ENCODE measurements at places on chromosomes 2 and 18.

DNA sequence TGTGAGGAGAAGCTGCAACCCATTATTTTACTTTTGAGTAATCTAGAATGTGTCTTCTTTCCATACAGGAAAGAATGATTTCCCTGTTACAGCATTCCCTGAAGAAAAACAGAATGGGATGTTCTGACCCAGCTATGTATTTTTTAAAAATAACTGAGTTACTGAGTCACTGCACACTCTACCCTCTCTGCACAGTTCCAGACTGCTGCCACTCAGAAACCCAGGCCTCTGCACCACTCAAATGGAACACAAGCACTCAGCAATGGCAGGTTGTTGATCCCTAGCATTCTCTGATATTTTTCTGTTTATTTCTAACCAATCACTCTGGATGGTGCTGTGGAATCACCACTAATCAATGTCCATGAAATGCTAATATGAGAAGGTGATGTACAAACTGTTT is 1300.0 kb upstream of the FAM98A start:
- DNase-seq = no peak

GRCh38 chr2:60552851-60553494 is 481 bp downstream of the BCL11A start:
- DNase-seq = no peak

DNA sequence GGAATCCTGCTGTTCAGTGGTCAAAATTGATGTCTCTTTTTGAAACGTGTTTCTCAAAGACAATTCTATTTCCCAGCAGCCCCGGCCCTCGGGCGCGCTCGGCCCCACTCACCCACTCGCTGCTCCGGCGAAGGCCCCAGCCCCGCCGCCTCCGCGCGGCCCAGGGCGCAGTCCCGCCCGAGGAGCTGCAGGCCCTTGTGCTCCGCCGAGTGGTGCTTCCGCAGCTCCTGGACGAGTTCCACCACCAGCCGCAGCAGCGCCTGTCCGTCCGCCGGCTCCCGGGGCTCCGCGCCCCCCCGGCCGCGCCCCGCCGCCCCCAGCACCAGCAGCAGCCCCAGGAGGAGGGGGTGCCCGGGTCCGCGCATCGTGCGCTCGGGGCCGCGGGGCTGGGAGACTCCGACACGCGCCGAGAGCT is 413 bp downstream of the ALKAL2 start:
- no peak for DNase-seq

- DNase-seq = no peak
Measured at GRCh38 chr2:159187106-159187505, 99.4 kb downstream of the WDSUB1 start.

DNA sequence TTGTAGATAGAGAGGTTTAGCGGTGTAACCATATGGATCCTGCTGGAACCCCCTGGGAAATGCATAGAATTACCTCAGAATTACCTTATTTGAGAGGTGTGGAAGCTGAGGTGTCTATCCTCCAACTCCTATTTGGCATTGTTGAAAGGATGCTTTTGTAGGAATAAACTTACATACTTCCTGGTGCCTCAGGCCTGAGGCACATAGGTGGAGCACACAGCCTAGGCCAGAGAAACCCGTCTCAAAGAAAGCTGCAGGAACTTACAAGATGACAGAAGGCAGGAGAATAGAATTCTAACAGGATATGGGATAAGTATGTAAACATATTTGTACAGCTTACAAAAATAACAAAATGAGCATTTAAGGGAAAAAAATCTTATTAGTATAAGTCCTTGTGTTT is 1507.2 kb upstream of the ZEB2 start:
- DNase-seq = no peak

GRCh38 chr18:78436110-78436509 is 543.5 kb upstream of the SALL3 start:
- no peak for DNase-seq

- DNase-seq = no peak
Measured at GRCh38 chr2:50196775-50197480, 835.0 kb downstream of the NRXN1 start.

DNA sequence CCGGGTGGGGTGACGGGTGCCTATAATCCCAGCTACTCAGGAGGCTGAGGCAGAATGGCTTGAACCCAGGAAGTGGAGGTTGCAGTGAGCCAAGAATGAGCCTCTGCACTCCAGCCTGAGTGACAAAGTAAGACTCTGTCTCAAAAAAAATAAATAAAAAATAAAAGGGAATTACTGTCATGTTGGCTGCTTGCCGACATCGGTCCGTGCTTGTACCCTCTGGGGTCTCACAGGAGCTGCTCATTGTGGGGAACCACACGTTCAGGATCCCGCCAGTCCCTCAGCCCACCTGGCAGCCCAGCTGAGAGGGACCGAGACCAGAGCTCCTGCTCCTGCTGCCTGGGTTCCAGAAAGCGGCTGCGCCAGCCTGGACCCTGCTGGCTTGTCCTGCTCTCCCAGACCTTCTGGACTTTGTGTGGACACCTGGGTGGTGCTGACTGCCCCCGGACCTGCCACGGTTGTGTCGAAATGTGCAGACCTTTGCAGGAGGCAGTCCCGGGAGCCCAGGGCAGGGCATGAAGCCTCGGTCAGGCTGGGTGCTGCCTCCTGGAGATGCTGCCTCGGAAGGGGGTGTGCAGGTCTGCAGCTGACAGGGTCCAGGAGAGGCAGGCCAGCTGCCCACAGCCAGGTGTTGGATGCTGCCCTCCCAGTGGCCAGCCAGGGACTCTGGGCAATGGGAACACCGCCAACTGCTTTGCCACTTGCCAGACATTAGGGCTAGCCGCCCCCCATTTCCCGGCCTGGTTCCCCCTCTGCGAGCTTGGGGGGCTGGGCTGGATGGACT is 16.4 kb downstream of the KLF11 start:
- DNase-seq = no peak

DNA sequence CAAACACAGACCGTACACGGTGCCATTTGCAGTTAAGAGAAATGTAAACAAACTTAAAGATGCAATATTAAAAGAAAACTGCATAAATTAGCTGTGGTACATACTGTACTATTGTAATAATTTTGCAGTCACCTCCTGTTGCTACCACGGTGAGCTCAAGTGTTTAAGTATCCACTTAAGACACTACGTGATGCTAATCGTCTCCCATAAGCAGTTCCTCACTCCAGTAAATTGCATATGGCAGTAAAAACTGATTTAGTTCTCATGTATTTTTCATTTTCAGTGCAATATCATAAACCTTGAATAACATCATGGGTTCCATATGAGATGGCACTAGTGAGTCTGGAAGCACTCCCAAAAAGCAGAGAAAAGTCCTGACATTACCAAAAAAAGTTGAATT is 14.4 kb downstream of the CLEC4F start:
- no peak for DNase-seq

DNA sequence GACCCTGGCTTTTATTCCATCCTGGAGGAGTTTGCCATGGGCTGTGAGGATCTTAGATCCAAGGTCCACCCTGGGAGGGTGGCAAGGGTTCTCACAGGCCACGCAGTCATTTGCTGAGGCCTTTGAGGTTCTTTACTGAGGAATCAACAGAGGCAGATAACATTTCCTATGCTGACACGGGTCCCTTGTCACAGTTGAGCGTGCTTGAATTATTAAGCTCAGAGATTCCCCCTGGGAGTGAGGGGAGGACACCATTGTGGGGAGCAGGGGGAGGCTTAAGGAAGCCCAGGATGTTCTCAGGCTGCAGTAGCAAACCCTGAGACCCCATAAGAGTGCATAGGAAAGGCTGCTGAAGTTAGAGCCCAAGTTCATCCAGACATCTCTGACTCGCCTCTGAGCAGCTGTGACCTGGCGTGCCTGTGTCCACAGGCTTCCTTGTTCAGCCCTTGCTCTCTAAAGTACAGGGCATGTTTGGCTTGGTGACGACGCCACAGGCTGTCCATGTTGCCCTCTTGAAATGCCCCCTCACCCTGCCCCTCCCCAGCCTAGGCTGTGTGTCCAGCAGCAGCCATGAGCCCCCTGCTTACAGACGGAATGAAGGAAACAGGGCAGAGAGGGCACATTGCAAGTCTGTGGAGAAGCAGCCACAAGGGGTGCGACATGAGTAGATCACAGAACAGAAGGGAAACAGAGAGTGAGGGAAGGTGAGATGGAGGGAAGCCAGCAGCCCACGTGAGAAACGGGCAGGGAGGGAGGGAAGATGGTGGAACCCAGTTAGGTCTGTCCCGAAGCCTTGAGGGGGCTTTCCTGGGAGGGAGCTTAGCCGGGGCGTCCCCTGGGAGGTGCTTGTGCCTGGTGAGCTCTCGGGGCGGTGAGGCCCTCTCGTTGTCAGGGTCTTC is 34.0 kb downstream of the NAPG start:
- no peak for DNase-seq

GRCh38 chr2:164812378-164812777 is 29.2 kb downstream of the COBLL1 start:
- no peak for DNase-seq

DNA sequence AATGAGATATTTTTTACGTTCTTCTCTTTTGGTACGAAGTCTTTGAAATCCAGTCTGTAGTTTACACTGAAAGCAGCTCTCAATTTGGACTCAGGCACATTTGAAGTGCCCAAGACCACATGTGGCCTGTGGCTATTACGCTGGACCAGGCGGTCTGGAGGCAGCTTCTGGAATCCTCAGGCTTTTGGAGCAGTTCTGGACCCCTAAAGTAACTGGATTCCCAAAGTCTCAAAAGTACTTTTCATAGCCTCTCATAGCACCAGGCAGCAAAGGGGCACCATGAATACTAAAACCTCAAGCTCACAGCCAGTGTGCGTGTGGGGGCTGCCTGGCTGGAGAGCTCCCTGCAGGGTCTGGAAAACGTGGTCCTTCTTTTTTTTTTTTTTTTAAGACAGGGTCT is 119.0 kb downstream of the SMAD7 start:
- no peak for DNase-seq

DNA sequence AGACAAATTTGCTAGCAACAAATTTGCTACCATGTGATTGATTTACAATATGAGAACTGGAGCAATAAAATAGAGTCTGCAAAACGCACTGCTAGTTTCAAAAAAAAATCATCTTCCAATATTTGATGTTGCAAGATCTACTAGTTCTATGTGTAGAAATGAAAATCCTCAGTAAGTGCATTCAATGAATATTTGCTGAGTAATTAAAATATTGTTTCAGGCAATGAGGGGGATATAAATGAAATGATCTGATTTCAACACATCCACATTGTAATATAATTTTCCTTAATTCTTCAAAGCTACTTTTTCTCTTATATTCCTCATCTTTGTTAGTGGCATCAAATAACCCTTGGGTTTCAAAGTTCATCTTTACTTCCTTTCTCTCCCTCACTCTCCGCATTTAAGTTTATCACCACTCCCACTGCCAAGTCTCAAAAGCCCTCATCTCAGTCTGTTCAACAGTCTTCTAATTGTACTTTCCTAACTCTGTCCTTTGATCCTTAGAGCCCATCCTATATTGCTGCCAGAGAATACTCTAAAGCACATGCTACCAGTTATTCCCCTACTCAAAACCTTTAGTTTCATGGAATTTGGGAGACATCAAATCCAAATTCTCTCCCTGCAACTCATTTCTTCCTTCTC is 6.2 kb downstream of the OSGEPL1 start:
- DNase-seq = no peak

DNA sequence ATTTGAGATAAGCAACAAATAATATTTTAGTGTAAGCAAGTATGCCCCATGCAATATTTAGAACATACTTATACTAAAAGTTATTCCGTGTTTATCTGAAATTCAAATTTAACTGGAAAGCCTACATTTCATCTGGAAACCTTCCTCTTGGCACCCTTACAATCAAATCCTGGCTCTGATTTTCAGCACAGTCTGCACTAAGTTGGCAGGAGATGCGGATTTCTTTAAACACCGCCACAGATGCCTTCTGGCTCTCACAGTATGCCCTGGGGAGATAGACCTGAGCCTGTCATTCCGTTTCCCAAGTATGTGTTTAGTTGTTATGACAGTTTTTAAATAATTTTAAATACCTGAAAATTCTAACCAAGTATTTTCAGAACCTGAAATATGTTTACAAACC is 7.3 kb upstream of the MLPH start:
- DNase-seq = no peak

DNA sequence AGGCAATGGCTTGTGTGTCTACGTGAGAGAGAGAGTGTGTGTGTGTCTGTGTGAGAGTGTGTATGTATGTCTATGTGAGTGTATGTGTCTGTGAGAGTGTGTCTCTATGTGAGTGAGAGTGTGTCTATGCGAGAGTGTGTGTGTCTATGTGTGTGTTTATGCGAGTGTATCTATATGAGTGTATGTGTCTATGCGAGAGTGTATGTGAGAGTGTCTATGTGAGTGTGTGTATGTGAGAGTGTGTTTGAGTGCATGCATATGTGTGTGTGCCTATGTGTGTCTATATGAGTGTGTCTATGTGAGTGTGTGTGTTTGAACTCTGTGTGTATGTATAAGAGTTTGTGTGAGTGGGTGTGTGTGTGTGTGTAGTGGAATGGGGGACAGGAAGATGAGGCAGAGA is 9.8 kb upstream of the GNLY start:
- DNase-seq = no peak

DNA sequence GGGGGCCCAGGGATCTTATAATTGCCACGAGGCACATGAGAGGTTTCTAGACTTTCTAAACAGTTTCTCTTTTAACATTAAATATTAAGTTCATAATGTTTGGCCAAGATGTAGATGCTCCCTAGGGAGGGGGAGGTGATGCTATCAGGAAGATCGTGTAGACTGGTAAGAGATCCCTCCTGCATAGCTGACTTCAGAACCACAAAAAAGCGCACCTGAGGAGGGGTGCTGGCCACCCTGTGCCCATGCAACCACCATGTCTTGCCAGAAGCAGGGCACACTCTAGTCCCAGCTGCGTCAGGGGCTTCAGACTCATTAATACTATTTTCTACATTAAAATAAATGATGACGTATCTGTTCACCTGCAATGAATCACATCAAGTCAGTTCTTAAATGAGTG is 103.4 kb upstream of the SLC35G4 start:
- no peak for DNase-seq

- DNase-seq = peak; percentile 17
Measured at GRCh38 chr2:134127496-134127895, 126.4 kb upstream of the MGAT5 start.

- DNase-seq = no peak
Measured at GRCh38 chr2:86323273-86324021, 14.0 kb downstream of the REEP1 start.

DNA sequence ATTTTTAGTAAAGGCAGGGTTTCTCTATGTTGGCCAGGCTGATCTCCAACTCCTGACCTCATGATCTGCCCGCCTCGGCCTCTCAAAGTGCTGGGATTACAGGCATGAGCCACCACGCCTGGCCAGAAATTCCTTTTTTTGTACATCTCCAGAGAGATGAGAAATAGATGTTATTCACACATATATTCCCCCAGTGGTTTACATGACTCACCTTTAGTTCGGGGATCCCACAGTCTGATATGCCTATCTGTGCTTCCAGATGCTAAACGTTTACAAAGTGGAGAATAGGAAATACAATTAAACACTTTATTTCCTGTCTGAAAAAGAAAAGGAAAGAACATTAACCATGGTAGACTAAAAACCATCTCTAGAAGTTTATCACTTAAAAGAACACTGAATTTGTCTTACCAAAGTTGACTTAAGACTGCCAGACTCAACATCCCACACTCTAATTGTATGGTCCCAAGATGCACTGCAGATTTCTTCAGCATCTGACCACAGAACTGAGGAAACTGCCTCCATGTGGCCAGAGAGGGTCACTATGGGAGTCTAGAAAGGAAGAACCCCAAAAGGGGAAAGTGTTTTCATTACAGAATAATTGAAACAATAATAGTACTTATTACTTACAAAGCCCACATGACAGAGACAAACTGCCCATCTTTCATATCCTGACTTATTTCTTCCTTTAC is 12.6 kb upstream of the ICA1L start:
- DNase-seq = no peak

- no peak for DNase-seq
Measured at GRCh38 chr2:196990788-196991461, 64.4 kb upstream of the PGAP1 start.
